ENCODE measurements at places on chromosomes 5 and 9.

DNA sequence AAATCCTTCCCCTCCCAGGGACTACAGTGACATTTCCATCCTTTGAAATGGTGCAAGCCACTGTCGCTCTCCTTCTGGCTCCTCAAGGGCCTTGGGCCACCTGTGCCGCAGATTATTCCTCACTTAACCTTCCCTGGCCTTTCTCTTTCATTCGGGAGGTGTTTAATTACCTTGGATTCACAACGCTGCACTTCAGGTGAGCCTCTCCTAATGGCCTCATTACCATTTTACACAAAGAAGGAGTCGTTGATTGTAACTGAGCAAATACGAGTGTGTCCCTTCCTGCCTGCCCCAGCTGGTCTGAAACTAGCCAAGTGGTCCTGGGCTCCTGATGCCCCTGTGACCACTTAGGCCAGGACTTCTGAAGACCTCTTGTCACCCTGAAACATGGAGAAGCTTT lies 205.0 kb downstream of the CRB2 start:
- DNase-seq, result no peak

DNA sequence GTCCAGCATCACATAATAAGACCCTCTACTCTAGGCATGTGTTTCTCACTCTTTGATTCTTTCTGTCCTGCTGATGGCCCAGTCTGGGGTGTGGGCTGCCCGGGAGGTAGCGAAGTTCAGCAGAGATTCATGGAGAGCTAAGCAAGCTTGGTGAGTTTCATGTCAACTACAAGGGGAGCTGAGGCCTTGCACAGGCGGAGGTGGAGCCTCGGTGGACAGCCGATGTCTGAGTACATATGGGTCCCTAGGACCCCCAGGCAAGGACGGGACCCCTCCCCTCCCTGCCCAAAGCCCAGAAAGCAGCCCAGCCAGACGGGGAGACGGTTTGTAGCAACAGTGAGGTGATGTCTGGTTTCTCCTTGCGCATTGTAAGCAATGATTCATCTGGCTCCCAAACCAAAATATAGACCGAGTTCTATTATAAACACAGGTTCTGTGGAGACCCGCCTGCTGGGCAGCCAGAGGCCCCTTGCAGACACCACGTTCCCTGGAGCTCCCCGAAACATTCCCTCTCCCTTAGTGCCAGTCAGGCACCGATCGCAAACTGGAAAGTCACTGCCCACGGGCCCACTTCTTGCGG lies 45.5 kb downstream of the COL27A1 start:
- no peak for DNase-seq

- DNase-seq, result no peak
These were observed 226.2 kb downstream of the CACNA1B start for GRCh38 chr9:138103849-138104206.

DNA sequence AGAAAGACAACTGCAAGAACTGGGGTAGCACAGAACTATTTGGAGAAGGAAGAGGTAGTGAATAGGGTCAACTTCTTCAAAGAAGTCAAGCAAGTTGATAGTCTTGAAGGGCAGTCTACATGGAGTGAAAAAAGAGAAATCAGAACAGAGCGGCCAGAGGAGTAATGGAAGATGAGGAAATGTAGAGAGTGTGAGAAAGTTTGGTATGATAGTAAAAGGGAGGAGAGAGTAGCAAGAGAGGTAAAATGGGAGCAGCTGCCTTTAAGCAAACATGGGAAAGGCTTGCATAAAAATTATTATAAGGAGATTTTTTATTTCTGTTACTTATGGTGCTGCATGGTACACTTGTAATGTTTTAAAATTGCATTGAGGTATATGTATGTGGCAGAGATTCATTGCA lies 6.8 kb downstream of the ITGA2 start:
- no peak for DNase-seq

DNA sequence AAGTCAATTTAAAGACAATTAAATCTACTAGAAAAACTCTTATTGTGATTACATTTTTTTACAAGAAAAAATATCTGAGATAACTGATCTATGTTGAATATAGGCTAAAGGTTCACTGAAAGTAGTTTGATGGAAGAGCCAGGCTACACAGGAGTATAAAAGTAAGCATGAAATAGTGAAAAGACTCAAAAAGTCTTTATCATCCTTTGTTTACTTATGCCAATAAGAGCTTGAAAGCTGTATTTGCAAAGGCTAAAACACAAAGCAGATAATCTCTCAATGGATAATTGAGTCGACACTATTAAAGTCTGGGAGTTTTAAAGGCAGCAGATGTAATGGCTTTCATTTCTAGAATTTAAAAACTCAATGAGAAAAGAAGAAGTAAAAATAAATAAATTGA lies 42.0 kb downstream of the SSBP2 start:
- DNase-seq, result no peak

DNA sequence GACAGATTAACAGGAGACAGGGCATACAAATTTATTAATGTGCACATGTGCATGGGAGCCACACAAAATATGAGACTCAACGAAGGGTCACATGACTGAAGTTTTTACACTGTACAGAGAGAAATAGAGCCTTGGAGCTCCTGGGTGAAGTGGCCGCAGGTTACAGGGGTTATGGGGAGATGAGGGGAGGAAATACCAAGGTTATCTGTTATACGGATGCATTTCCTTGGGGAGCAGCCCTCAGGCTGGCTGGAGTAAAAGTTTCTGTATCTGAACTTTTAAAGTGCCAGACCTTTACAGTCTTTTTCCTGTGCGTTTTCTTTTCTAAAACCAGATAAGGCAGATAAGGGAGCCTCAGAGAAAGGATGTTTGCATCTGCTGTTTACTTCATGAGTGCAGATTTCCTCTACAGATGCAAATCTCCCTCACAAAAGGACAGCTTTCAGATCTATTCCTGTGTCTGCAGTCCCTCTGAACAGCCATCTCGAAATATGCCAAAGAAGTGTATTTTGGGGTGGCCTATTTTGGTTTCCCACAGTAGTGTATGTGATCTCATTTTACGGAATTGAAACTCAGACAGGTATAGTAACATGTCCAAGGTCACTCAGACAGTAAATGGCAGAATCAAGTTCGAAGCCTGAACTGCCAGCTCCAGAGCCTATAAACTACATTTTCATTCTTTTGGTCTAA lies 139.3 kb upstream of the FBXL17 start:
- no peak for DNase-seq

GRCh38 chr9:134689321-134690181 lies 47.9 kb downstream of the COL5A1 start:
- no peak for DNase-seq

DNA sequence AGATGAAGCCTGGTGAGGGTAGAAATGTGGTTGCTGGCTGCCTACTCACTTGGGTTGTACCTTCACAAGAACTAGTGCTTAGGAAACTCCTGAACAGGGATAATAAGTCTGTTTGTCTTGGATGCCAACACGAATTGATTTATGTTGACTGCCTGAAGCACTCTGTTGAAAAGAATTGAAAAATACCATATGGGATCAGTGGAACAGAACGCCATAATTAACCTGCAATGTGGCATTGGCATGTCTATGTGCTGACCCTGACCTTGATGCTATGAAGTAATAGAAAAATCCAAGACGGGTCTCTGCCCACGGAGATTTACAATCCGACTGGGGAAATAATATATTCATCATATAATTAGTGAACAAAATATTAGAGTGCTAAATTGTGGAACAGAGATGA lies 10.5 kb downstream of the LIX1 start:
- DNase-seq, result no peak

DNA sequence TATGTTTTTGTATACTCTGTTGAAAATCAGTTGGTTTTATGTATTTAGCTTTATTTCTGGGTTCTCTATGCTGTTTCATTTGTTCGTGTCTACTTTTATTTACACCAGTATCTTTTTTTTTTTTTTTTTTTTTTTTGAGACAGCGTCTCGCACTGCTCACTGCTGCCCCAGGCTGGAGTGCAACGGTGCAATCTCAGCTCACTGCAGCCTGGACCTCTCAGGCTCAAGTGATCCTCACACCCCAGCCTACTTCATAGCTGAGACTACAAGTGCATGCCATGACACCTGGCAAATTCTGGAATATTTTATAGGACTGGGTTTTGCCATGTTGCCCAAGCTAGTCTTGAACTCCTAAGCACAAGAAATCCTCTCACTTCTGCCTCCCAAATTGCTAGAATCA lies 869.4 kb upstream of the CDH6 start:
- DNase-seq, result no peak

- no peak for DNase-seq
These were observed 118.5 kb upstream of the CACNA1B start for GRCh38 chr9:137759117-137759516.

DNA sequence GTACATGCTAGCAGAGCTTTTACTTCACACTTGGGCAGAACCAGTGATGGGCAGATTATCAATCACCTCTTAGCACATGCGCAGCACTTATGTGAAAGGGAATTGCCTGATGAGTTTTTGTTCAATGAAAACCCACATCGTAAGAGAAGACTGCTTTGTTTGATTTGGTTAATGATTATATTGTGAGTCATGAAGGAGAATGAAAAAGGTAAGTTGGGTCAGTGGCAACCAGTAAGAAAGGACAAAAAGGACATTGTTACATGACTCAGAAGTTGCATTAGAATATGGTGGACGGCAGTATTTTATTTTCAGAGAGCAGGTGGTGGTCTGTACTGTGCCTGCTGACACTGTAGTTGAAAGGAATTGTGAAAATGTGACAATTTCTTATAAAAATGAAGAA lies 127.4 kb downstream of the AOPEP start:
- DNase-seq, result no peak
